ENCODE measurements at places on chromosomes 2 and 18.

- DNase-seq, result no peak
Measured at GRCh38 chr2:2302359-2302758, 28.7 kb downstream of the MYT1L start.

GRCh38 chr2:196954001-196954400, 27.5 kb upstream of the PGAP1 start:
- DNase-seq, result no peak

- DNase-seq, result no peak
Measured at GRCh38 chr2:79138385-79138784, 18.1 kb downstream of the REG1A start.

GRCh38 chr2:208025814-208026184, 472 bp upstream of the PLEKHM3 start:
- DNase-seq, result no peak

DNA sequence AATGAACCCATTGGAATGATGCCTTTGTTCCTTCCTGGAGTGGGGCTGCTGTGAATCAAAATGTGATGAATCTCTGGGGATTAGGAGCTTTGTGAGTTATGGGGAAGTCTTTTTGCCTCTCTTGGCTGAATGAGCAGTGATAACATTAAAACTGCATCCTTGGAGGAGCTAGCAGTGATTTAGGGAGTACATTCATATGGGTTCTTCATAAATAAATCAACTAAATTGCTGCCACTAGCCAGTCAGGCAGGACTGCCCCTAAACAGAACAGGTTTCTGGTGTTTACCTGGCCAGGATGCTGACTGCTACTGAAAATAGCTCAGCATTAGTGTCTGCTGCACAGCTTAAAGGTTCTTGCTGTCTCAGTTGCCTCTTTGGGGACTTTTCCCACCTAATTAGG, 244.5 kb upstream of the MEX3C start:
- DNase-seq, result no peak

DNA sequence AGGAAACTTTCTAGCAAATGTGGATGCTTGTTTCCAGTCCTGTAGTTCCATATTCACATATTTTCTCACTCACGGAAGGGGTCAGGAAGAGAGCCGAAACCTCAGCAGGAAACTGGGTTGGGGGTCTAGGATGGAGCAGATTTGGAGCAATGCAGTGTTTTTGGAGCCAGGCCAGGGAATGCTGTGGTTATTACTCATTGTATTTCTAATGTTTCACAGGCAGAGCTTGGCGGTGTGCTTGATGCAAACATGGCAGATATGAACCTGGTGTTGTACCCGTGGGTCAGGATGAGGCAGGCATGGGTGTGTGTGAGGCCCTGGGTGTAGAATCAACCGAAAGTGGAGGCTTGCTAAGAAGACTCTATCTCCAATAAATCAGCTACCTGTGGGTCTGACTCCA, 34.6 kb upstream of the ACKR3 start:
- no peak for DNase-seq

GRCh38 chr2:179460181-179460929, 195.7 kb upstream of the SESTD1 start:
- peak; percentile 28 for DNase-seq

DNA sequence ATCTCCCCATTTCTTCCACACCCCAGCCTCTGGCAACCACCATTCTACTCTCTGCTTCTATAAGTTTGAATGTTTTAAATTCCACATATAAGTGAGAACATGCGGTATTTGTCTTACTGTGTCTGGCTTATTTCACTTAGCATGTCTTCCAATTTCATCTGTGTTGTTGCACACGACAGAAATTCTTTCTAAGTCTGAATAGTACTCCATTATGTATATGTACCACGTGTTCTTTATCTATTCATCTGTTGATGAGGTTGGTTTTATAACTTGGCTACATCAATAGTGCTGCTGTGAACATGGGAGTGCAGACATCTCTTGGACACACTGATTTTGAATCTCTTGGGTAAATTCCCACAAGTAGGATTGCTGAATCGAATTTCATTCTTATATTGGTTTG, 31.8 kb upstream of the MTX2 start:
- no peak for DNase-seq

DNA sequence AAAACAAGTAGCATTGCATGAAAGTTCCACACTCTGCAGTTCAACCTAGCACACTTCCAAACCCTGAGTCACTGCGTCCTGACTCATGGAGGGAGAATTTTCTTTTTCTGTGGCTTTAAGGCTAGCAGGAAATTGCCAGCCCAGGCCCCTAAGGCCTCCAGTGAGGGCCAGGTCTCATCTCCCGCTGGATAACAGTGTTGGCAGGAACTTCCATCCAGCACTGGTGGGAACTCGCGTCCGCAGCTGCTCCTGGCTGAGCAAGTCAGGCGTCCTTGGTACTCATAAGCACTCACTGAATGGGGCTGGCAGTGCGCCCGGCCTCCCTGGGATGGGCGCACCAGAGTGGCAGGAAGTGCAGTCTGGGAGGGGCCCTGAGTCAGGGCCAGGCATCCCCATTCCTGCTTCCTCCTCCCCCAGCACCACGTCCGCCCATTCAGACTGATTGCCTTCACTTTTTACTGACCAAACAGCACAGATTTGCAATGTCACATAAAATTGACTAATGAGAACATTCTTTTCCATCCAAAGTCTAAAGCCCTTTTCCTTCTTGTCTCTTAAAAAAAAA, 14.3 kb downstream of the MALL start:
- DNase-seq, result peak; percentile 99

- DNase-seq, result no peak
Measured at GRCh38 chr2:73640511-73640911, 1.7 kb downstream of the NAT8 start.

DNA sequence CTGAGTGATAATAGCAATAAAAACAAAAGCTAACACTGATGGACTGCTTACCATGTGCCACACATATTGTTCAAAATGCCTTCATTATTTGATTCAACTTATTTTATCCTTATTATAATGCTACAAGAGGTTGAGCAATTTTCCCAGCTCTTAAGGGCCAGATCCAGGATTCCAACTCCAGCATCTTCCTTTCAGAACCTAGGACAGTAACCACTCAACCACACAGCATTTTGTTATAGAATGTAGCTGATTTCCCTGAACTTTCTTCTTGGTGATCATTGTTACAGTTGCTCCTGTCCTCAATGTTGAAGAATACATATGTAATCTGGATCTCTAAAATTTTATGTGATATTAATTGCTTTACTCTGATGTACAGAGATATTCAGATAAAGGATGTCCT, 341.7 kb downstream of the PIK3C3 start:
- DNase-seq, result no peak

DNA sequence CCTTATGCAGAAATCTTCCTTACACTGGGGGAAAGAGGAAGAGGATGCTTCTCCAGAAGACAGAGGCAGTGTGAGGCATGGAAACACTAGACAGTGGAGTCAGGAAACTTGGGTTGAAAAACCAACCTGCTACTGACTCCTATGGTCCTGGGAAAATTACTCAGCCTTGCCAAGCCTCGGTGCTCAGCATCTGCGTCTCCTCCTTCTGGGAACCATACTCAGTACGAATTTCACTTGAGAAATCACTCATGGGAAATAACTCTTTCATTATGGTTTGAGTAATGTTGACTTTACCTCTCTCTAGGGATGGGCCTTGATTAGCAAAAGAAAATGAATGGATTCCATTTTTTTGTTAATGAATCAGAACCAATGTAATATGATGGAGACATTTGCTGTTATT, 96.5 kb downstream of the KCNE4 start:
- no peak for DNase-seq

DNA sequence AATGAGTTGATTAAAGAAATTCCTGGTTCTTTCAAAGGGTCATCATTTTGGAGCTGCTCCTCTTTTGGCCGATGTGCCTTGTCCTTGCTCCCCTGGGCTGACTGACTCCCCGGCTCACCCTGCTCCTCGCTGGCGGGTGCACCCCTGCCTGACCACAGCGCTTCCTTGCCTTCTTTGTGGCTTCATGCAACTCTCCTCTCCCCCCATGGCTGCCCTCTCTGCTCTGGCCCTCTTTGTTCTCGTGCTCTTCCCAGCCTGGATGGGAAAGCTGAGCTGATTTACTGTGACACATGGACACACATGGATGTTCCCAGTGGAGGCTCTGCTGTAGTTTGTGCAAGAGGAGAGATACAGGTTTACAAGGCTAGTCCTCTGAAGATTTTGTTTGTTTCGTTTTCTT, 234.6 kb downstream of the HAUS1 start:
- peak; percentile 11 for DNase-seq

- no peak for DNase-seq
Measured at GRCh38 chr2:234550056-234550455, 53.2 kb upstream of the ARL4C start.

- peak; percentile 76 for DNase-seq
Measured at GRCh38 chr2:98508709-98509066, 64.0 kb downstream of the INPP4A start.

DNA sequence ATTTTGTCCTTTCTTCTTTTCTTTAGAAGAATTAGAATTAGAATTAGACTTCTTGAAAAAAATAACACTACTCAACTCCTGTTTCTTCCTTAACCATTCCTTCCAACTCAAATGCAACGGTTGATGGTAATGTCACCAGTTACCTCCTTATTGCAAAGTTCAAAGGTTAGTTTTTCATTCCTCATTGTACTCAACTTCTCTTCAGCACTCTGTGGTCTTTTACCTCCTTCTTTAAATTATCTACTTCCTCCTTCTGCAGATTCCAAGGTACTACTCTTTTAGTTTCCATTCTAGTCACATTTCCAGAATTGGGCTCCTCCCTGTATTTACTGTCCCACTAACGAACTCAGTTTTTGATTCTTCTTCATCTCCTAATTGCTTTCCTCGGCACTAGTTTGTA, 700.7 kb downstream of the SATB2 start:
- no peak for DNase-seq

DNA sequence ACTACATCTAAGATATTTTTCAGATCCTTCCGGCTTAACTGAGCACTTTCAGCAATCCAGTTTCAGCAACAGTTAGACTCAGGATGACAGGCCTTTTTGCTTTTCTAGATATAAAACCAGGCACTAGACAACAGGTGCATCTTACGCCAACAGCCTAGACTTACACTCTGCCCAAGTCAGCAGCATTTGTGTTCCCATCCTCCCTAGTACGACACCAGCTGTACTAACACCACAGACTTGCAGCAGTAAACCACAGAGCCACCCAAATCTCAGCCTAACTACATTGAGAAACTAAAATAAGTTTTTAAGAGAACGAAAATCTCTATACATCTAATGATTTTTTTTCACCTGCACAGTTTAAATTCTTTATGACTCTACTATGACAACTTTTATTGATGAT, 89.9 kb upstream of the DNMT3A start:
- DNase-seq, result no peak

DNA sequence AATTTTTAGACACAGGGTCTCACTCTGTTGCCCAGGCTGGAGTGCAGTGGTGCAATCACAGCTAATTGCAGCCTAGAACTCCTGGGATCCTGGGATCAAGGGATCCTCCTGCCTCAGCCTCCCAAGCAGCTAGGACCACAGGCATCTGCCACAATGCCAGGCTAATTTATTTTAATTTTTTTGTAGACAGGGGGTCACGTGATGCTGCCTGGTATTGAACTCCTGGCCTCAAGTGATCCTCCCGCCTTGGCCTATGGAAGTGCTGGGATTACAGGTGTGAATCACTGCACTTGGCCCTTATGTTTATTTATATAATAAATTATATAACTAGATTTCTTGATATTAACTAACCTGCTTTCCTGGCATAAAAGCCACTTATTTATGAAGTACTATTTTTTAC, 1081.7 kb upstream of the FANCL start:
- no peak for DNase-seq

DNA sequence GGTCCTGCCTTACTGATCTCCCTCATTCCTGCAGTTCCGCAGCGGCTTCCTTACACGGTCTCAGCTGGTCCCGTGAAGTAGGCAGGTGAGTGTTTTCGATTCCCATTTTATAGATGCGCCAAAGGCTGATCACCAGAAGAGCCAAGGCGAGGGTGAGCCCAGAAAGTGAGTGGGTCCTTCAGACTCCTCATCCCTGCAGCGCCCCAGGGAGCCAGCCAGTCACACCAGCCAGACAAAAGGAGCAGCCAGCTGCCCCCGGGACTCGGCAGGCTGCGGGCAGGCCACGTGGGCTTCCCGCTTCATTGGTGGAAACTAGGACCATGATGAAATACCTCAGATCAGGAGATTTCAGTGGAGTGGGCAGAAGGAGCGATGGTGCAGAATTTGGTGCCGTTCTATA, 85.9 kb downstream of the SMAD7 start:
- no peak for DNase-seq

DNA sequence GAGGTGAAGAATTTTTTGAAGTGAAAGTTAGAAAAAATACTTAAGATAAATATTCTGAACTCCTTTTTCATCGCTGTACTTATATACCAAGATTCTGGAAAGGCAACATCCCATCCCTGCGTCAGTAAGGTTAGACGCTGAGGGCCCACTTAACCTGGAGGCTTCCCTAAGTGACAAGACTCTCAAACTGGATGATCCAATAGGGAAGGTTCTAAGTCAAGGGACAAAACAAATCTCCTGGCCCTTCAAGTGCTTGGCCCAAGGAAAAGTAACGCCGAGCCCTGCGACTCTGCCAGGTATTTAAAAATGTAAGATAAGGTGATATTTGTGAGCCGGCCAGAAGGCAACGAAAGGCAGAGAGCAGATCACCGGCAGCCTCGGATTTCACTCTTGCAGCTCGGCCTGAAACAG, 1.3 kb downstream of the STK39 start:
- DNase-seq, result no peak

GRCh38 chr2:158965641-158966040, 2.8 kb upstream of the TANC1 start:
- no peak for DNase-seq

DNA sequence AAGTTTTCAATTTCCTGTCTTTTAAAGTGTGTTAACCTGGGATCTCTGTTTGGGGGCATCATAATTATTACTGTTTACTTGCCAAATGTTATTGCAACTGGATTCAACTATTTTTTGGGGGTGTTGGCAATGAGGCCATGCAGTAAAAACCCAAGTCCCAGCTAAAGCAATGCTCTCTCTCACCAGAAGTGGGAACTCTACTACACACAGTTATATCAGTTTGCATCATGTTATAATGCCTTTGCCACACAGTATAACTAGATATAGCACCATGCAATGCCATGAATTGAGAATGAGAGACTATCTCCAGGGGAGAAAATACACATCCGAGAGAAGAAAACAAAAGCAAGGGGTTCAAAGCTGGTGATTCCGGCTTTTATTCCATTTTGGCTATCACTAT, 79.0 kb downstream of the GCA start:
- no peak for DNase-seq

GRCh38 chr2:156787517-156787916, 351.3 kb downstream of the GPD2 start:
- no peak for DNase-seq
